ENCODE measurements at places on chromosomes 12 and 14.

DNA sequence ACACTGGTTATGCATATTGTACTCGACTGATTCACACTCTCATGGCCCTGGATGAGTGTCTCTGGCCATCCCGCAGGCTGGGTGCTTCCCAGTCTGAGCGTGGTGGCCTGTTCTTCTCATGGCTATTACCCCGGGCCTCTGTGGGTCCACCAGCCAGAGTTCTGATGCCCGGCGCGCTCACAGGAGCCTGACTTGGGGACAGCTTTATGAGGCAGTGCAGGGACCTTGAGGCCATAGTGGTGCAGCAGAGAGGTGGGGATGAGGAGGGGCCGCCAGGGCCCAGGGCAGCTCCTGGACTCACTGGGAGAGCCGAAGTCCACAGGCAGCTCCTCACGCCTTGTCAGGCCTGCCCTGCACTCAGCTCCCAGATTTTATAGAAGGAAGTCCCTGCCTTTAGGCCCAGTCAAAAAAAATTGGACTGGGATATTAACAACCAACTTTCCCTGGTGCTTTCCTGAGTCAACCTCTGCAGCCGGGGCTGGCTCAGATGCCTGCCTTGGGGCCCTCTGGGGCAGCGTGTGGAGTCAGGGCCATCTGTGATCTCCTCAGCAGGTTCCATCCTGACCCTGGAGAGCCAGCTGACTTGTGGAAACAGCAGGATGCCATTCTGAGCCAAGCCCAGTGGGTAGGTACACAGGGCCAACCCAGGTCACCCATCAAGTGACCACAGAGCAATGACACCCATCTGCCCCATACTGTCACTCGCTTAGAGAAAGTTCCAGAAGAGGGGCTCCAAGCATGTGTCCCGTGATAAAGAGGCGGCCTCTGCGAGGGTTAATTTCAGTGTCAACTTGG is 89.4 kb upstream of the DIO3 start:
- DNase-seq, result no peak

- DNase-seq, result no peak
Observed at GRCh38 chr12:65885312-65885711, 61.0 kb downstream of the HMGA2 start.

GRCh38 chr12:115638733-115639647 is 638.5 kb downstream of the MED13L start:
- DNase-seq, result no peak

- no peak for DNase-seq
Observed at GRCh38 chr12:96776908-96777307, 130.1 kb upstream of the NEDD1 start.

DNA sequence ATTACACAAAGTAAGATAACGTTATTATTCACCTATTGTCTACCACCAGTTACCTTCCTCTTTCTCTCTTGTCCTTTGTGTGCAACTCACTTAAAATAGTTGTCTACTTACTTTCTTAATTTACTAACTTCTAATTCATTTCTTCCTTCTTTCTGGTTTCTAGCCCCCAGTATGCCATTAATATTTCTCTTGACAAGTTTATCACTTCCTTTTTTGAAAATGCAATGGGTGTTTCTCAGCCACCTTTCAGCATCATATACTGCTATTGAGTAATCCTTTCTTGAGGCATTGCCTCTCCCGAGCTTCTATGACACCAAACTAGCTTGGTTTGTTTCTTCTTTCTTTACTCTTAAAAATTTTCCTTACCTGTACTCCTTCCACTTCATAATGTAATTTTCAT is 633.6 kb downstream of the TMTC2 start:
- no peak for DNase-seq

GRCh38 chr12:14561677-14562238 is 5.9 kb downstream of the PLBD1 start:
- DNase-seq, result no peak

Data from fibroblast of skin of abdomen (primary cell).